ENCODE measurements at places on chromosomes 12 and 14.

DNA sequence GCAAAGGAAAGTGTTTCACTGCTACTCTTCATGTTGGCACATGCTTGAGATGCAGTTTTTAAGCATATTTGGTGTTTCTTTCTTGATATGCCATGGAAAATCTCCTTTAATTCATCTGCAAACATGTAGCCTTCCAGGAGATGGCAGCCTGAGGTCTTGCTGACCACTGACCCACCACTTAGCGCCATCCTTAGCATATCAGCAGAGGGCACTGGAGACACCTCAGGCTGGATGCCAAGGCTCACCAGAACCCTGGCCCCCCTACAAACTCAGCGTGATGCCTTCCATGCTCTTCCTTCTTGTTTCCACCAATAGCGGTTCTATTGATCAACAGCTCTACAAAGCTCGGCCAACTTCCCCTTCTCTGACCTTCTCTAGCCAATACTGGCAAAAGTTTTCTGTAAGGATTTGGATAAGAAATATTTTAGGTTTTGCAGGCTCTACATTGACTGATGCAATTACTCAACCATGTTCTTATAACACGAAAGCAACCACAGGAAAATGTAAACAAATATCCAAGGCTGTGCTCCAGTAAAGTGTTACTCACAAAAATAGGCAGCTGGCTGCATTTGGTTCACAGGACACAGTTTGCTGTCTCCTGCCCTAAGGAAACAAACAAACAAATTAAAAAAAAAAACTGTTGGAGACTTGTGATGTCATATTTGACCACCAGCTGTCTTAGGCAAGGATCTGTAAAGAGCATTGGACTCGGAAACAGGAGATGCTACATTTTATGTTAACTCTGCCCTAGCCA is 209.7 kb downstream of the SLC15A4 start:
- no peak for DNase-seq

DNA sequence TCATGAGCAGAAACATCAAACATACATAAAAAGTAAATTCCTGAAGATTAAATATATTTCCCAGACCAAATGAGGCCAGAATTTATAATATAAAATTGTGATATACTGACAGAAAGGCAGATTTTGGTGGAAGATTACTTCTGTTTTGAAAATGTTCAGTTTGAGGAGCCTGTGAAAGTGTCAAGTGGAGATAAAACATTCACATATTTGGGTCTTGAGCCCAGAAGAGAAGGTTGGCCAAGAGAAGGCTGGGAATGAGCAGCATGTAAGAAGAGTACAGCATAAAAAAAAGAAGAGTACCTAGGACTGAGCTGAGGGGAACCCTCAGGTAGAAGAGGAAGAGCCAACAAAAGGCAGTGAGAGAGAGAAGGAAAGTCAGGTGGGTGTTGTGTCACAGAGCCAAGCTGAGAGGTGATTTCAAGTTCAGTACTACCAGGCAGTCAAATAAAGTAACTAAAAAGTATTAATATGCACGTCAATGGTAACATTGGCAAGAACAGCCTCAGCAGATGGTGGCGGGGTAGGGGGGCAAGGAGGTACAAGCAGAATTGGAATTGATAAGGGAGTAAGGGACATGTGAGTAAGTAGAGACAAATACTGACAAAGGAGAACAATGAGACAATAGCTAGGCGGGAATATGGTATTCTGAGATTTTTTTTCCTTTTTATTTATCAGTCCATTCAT is 120.7 kb upstream of the TTC7B start:
- no peak for DNase-seq

GRCh38 chr12:104579718-104580495 is 123.2 kb downstream of the CHST11 start:
- DNase-seq: peak; percentile 29

- DNase-seq: no peak
Measured at GRCh38 chr14:73463411-73463810, 5.1 kb upstream of the NUMB start.

- no peak for DNase-seq
Measured at GRCh38 chr12:47236109-47236714, 156.5 kb upstream of the AMIGO2 start.

- DNase-seq: no peak
Measured at GRCh38 chr12:32171211-32171610, 64.6 kb downstream of the BICD1 start.

DNA sequence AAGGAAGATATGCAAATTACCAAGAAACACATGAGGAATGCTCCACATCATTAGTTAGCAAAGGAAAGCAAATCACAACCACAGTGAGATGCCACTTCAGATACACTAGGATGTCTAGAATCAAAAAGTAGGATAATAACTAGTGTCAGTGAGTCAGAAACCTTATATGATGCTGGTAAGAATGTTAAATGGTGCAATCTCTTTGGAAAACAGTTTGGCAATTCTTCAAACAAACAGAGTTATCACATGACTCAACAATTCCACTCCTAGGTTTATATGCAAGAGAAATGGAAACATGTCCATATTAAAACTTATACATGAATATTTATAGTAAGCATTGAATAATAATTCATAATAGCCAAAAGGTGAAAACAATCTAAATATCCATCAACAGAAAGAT is 220.9 kb downstream of the FOXG1 start:
- no peak for DNase-seq

DNA sequence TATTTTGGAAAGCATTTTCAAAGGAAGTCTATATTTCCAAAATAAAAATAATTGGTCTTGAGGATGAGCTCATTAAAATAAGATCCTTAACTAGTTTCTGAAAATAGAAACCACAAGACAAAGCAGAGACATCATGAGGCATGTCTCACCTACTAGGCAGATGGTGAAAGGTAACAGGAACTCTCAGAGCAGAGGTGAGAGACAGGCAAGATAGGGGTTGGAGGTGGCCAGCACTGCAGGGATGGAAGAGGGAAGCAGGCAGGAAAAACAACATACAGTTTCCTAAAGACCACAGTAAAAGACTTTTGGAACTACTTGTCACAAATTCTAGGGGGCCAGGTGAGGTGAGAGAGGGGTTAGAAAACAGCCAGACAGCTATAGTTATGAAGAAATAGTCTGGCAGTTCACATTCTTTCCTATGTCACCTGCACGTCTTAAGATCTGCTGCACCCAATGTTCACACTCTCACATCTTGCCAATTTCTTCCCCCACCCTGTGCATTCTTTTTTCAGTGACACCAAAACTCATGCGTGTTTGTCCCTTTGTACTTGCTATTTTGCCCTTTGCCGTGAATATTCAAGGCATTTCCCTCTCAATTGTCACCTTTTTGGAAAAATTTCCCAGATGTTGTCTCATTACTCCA is 341.7 kb upstream of the KITLG start:
- peak; percentile 17 for DNase-seq

DNA sequence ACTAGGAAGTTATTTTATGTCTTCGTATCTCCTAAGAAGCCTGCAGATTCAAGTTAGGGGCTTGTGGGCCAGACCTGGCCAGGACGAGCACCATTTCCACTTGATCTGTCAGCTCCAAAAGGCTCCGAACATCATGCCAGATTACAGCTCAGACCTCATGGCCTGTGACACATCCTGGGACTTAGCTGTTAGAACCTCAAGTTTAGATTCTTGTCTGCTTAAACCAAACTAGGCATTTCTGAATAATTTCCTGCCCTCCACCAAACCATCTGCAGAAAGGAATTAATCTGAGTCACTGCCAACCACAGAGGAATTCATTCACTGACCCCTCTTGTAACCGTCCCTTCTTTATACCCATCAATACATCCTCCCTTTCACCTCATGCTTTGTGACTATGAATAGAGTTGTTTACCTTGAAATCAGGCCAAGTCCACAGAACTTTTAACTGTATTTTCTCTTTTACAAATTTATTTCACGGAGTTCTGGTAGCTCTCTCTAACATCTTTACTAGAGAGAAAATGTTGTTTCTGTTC is 120.3 kb downstream of the FBXL14 start:
- no peak for DNase-seq

GRCh38 chr14:96299441-96299840 is 43.4 kb downstream of the BDKRB1 start:
- DNase-seq: no peak

- DNase-seq: no peak
Measured at GRCh38 chr14:65794674-65795279, 382.2 kb downstream of the FUT8 start.

DNA sequence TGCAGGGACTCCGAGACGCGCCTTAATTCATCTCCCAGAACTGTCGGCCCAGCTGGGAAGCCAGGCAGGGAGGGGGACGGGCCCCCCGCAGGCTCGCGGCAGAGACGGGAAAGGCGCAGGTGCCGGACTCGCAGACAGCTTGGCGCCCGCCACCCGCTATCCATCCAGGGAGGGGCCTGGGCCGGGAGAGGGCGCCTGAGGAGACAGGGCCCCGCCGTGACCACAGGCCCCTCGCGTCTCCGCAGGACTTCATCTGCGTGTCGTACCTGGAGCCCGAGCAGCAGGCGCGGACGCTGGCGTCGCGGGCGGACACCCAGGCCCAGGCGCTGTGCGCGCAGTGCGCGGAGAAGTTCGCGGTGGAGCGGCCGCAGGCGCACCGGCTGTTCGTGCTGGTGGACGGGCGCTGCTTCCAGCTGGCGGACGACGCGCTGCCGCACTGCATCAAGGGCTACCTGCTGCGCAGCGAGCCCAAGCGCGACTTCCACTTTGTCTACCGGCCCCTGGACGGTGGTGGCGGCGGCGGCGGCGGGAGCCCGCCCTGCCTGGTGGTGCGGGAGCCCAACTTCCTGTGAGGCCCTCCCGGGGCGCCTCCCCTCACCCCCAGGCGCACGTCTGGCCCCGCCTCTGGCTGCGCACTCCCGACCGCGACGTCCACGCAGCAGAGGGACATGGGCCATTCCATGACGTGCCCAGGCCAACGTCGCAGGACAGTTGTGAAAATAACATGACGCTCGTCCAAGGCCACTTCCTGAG is 60.6 kb downstream of the LGMN start:
- no peak for DNase-seq

- no peak for DNase-seq
Measured at GRCh38 chr14:98901511-98902205, 370.3 kb downstream of the BCL11B start.

- DNase-seq: no peak
Measured at GRCh38 chr12:62738616-62739015, 196.3 kb downstream of the PPM1H start.

DNA sequence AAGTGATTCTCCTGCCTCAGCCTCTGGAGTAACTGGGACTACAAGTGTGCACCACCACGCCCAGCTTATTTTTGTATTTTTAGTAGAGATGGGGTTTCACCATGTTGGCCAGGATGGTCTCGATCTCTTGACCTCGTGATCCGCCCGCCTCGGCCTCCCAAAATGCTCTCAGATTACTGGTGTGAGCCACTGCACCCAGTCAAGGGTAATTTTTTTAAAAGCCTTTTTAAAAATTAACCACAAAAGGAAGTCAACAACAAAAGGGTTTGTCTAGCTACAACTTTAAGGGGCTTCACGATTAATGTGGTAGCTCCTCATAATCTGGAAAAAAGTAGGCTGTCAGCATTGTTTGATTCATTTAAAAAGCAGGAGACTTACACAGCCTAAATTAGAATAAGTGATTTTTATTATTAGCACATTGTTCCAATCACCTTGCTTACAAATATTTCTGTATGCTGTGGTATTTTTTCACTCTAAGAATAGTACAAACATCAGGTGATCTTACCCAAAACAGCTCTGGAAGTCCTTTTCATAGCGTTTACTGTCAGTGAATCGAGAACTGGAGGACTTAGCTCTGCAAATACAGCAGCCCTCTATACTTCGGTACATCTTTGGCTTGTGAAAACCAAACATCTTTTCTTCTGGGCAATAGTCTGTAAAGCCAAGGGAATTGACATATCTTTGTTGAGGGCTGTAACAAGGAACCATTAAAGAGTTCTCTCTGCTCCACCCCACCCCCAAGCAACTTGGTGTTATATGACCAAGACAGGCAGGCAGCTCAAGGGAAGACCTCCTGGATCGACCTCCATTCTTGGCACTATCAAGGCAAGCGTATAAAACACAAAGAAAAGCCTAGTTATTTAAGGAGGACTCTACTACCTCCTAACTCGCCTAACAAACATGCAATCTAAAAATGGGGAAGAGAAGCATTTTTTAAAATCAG is 28.1 kb downstream of the SINHCAF start:
- DNase-seq: peak; percentile 27

- no peak for DNase-seq
Measured at GRCh38 chr14:82872494-82872893, 1338.8 kb upstream of the SEL1L start.

Measured in MM.1S (cell line).